ENCODE measurements at places on chromosomes 4 and X.

- DNase-seq = no peak
These were observed 50.5 kb upstream of the RAB33B start for GRCh38 chr4:139403462-139403861.

DNA sequence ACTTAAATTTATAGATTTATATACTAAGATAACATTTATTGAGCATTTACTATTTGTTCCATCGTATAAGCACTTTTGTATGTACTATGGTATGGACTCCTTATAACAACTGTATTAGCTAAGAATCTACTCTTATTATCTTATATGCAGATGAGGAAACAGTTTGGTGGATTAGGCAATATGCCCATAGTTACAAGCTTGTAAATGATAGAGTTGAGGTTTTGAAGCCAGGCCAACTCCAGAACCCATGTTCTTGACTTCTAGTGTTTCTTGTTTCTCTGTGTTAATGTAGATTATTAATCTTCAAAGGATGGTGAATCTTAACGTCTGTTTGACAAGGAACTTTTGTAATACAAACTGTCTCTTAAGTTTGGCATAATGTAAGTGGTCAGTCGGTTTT, 71.3 kb downstream of the STIM2 start:
- DNase-seq = no peak

DNA sequence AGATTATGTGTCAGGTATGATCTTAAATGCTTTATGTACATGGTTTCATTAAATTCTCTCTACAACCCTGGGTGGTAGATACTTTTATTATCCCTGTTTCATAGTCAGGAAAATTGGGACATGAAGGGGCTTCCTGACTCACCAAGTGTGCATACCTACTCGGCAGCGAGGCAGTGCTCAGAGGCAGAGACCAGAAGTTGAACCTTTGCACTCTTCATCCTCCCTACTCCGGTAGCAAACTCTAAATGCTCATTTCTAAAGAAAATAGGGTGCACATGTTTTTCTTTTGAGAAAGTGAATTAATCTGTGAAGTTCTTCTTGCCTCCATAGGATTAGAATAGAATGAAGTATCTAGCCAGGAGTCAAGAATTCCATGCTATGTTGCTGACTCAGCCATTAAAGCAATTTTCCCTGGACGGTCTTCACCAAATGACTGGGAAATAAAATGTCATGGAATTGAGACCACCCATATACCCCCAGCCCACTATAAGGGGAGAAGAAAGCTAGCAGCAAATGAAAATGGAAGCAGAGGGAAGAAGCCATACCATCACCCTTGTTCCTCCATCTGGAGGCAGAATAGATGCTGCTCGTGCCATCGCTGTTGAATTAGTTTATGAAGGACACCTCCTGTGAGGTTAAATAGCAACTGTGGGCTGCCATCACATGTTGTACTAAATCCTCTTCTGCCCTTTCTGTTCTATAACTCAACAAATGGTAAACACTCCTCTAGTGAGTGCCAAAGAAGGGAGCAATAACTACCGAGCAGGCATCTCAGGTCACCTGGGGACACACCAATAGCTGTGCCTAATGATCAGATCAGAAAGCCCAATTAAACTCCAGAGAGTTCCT, 355.4 kb downstream of the CAMK2D start:
- DNase-seq = no peak

GRCh38 chr4:72031868-72032608, at the start of gene NPFFR2:
NPFFR2 (plus strand) TSS chr4:72032000; CDS start chr4:72128592, 96,592 bp downstream.
- DNase-seq = no peak

- DNase-seq = peak; percentile 55
These were observed 78.5 kb downstream of the MSN start for GRCh38 chrX:65745992-65746391.

DNA sequence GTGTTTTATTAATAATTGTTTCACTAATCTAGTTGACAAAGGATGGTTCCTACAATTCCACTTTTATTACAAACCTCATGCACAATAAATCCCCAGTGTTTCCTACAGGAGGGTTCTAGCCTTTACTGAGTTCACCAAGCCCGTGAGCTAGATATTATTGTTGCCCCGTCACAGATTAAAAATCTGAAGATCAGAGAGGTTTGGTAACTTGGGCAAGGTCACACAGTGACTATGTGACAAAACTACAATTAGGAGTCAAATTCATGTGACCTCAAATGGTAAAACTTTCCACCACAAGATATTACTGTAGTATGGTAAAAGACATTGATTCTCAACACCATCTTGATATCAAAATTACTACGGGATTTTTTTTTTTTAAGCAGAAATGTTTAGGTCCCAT, 124.6 kb downstream of the BTC start:
- no peak for DNase-seq

GRCh38 chr4:172838943-172839342, 329.7 kb upstream of the GALNT7 start:
- DNase-seq = no peak

DNA sequence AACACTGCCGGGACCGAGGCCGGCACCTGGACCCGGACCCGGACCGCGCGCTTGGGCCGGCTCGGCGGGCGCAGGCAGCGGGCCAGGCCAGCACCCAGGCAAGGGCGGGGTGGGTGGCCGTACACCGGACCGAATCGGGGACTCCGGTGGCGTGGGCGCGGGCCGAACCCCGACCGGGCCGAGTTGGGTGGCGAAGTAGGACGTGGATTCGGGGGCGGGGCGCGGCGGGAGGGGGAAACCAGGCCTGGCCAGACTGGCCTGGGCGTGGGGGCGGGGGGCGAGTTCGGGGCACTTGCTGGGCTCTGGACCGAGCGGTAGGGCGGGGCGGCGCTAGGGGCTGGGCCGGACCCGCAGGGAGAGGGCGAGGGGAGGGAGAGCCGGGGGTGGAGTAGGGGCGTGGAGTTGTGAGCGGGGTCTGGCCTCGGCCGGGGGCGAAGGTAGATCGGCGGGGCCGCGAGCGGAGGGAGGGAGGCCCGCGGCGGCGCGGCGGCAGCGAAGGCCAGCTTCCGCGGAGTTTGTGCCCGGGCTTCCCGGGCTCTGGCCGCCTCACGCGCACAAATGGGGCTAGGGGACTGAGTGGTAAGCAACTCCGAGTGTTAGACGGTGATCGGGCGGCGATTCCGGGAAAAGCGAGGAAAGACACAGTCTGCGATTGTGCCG, 1.8 kb upstream of the BCORL1 start:
- no peak for DNase-seq

DNA sequence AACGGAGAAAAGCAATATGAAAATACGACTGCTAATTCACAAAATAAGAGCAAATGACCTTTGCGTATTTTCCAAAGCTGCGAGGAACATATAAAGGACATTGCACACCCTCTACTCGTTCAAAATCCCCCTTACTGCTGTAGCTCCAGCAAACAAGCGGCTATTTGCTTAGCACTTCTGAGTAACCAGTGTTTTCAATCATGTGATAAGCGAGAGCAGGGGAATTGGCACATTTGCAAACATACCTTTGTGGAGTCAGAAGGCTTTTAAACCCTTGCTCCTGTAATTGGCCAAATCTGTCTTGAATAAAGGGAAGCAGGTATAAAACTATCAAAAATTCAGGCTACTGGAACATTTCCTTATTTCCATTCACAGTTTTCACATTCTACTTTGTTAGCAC, 610.2 kb downstream of the UBE2NL start:
- DNase-seq = no peak

GRCh38 chrX:37921758-37922157, 74.4 kb upstream of the DYNLT3 start:
- DNase-seq = no peak

DNA sequence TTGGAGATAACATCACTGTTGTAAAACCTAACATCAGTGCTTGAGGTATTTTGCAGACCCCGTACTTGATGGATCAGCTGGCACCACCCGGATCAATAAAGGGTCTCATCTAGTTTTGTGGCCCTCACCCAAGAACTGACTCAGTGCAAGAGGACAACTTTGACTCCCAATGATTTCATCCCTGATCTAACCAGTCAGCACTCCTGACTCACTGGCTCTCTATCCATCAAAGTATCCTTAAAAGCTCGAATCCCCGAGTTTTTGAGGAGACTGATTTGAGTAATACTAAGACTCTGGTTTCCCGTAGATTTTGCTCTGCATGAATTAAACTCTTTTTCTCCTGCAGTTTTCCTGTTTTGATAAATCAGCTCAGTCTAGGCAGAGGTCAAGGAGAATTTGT, 2498.1 kb downstream of the PCDH7 start:
- DNase-seq = no peak

- DNase-seq = no peak
These were observed 10.1 kb downstream of the DHRSX start for GRCh38 chrX:2490634-2491033.

GRCh38 chr4:38161208-38162113, 201.3 kb downstream of the PTTG2 start:
- DNase-seq = no peak

DNA sequence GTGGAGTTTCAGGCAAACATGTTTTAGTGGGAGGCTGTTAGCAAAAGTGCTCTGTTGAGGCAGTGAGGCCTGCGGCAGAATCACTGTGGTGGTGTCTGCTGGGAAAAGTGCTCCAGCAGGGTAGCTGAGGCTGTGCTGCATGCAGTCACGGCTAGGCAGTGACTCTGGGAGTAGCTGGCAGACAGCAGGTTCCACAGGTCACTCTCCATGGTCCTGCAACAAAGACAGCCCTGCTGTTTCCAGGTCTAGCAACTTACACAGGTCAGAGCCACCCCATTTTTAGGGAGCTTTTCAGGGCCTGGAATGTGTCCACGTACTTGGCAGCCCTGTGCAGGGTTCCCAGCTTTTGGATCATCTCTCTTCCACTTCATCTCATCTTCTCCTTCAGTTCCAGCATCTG, 184.3 kb downstream of the NAA11 start:
- DNase-seq = no peak

GRCh38 chr4:182307746-182308145, 64.5 kb downstream of the TENM3 start:
- DNase-seq = no peak

DNA sequence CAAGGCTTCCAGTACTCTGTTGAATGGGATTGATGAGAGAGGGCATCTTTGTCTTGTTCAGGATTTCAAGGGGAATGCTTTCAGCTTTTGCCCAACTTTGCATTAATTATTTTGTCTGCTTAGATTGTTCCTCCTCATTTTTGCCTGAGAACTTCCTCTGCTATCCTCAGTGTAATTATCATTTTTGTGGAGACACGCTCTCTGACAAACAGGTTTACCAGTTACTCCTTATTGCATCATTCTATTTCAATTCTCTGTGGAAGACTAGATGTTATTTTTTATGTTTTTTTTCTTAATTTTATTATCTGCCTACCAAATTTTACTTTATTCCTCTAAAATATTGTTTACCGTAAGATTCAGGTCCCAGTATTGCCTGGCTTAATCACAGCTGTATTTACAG, 349.2 kb downstream of the ADGRL3 start:
- no peak for DNase-seq

- no peak for DNase-seq
These were observed 37.8 kb downstream of the NAP1L5 start for GRCh38 chr4:88659890-88660208.

DNA sequence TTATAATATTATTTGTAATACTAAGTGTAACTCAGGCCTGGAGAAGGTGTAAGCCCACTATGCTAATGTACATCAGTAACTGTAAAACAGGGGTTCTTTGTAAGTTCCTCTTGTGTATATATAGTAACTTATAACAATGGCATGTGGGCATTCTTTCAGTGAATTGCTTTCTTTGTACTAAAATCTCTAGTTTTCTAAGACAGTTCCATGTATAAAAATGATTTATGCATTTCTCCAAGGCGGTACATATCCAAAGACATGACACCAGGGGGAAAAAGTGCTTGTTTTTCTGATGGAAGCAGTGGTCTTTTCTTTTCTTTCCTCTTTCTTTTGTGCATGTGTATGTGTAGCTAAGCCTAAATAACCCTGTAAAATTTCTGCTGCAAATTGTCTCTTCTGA, 702.4 kb upstream of the GRID2 start:
- no peak for DNase-seq

DNA sequence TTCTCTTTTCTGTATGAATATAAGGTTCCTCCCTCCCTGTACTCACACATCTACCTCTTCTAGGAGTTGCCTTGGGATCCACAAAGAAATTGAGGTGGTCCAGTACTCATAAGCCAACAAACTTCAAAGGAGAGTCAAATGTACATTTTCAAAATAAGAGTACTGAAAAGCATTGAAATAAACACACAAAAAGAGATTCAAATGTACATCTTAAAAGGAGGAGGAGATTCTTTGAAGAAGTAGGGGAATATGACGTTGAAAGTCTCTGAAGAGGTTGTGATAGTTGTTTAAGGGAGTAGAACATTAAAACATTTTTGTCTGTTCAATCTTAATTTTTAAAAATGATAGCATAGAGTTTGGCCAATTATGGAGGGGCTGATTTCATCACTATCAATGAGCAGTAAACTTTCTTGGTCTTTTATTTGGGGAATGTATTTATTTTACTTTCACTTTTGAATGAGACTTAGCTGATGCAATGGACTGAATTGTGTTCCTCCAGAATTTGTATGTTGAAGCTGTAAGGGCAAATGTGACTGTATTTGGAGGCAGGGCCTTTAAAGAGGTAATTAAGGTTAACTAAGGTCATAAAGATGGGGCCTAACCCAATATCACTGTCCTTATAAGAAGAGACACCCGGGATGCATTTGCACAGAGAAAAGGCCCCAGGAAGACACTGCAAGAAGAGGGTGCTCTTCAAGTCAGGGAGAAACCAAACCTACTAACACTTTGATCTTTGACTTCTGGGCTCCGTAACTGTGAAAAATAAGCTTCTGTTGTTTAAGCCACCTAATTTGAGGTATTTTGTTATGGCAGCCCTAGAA, 226.3 kb upstream of the PGRMC2 start:
- no peak for DNase-seq

- DNase-seq = peak; percentile 84
These were observed at the start of gene NXT2 for GRCh38 chrX:109536439-109537323. NXT2 (plus strand) TSS chrX:109536844; CDS start chrX:109537007, 163 bp downstream.

DNA sequence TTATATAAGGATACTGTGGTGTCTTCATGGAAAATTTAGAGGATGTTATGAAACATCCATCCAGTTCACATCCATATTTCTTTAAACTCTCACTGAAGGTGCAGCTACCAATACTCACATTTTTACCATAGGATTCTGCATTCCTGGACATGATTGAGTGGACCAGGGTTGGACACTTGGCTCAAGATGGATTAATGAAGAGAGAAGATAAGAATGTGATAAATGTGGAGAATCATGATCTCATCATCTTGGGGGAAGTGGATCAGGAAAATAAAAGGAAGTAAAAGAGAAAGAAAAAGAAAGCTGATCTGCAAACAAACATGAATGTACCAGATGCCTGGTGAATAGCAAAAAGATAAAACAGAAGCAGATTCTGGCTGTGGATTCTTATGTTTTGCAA, 175.4 kb downstream of the NPFFR2 start:
- DNase-seq = no peak

DNA sequence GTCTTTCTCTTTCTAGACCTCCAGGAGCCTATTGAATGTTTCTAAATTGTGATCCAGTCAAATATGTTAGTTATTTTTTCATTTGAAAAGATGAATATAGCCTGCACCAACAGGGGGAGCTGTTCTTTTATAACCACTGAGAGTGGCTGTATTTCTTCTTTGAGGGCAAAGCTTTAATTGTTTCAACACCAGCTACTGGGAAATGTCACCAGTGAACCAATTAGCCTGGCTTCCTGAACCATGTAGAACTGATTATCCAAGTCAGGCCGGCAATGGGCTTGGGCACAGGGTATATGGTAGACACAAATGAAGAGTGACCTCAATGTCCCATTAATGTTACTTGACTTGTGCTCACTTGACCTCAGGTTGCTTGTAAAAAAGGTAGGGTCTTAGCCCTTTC, 4.8 kb upstream of the DAPP1 start:
- DNase-seq = peak; percentile 51

Data from HL-60 (cell line).